ENCODE measurements at places on chromosomes 4 and X. TPM values are rescaled to one million over a fixed set of nuclear protein-coding genes. Genes with fewer than 3 reads are reported as not detected.

The GLRB gene
- total RNA-seq = 0.73 TPM

The HTN3 gene
- not detected for total RNA-seq

The RPL39 gene
- total RNA-seq = 3,585 TPM

The SSX3 gene
- total RNA-seq = not detected

The NXF2B gene
- not detected for total RNA-seq

The ZNF157 gene
- total RNA-seq = not detected
